ENCODE measurements at places on chromosomes 5 and 9.

DNA sequence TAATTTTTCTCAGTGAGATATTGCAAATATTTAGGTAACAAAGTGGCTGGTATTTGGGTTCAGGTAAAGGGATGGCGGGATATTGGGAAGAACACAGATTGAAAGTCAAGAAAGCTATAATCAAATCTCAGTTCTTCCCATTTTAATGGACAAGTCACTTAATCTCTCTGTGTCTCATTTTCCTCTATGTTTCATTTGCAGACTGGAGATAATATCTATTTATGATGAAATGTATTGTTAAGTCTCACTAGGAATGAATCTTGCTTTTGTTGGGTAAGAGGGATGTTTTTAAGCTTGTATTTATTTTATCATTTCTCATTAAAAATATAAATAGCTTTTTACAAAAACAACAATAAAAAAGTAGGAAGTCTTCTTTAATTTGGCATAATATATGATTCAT is 175.4 kb downstream of the ISL1 start:
- no peak for DNase-seq

DNA sequence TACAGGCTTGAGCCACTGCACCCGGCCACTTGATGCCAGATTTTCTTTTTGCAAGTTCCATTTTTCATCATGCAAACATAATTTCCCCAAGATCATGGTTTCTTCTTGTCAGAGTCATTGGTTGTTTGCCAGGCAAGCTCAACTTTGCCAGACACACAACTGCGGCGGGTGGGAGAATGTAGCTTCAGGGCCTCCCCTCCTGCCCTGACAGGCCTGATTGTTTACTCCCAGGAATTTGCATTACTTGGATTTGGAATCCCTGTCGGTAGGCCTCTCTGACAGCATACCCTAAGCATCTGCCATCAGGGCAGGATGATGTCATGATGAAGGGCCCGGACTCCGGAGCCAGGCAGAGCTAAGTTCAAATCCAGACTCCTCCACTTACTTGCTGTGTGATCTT is 15.1 kb downstream of the RPS14 start:
- DNase-seq = no peak

DNA sequence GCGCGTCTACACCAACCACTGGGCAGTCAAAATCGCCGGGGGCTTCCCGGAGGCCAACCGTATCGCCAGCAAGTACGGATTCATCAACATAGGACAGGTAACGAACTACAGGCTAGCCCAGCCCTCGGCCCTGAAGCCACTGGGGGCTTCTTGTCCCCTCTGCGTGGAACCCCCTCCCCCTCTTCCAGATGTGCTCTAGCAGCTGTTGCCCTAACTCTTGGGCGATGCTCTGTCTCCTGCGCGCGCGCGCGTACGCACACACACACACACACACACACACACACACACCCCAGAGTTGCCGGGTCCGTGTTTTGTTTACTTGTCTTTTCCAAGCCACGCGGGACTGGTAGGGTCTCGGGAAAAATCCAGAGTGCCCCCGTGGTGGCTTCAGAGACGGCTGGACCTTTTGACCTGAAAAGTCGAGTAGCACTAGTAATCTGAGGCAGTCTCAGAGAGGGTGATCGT is 836 bp downstream of the PCSK5 start:
- no peak for DNase-seq

DNA sequence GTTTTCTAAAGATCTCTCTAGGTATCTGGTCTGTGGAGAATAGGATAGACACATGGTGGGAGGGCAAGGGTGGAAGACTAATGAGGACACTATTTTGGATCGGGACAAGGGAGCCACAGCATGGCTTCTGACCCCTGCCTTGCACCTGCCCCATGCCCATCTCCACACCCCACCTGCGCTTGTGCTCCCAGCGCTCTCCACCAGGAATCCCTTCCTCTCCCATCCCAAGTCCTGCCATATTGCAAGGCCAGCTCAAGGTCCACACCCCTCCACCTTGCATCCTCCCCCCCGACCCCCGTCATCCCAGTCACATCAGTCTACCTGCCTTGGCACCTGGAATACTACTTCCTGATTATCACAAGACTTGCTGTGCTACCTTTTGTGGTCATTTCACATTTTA is 44.2 kb upstream of the RETREG1 start:
- no peak for DNase-seq

DNA sequence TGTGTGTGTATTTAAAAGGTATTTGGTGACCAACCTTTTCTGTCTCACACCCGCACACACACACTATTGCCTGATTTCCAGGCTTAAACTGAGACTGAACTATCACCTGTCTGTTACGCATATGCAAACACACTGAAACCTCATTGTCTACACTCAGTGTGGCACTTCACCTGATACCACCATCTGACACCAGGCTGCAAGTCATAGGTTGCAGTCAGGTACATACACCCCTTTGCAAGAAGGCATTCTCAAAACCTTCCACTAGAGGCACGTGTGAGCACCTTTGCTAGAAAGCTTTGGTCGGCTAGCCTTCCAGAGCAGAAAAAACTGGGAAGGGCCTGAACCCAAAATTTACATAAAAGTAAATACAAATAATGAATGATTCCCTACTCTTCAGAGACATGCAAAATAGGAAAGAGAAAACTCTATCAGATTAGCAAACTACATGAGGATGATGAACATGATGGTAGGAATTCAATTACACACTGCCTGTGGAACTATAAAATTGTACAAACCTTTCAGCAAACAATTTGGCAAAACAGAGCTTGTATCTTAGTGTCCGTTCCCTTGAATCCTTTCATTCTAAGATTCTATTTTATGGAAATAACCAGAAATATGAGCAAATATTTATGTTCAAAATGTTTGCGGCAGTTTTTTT is 5.9 kb upstream of the FOXD1 start:
- no peak for DNase-seq

GRCh38 chr5:43161244-43161643 is 30.8 kb upstream of the NIM1K start:
- no peak for DNase-seq

DNA sequence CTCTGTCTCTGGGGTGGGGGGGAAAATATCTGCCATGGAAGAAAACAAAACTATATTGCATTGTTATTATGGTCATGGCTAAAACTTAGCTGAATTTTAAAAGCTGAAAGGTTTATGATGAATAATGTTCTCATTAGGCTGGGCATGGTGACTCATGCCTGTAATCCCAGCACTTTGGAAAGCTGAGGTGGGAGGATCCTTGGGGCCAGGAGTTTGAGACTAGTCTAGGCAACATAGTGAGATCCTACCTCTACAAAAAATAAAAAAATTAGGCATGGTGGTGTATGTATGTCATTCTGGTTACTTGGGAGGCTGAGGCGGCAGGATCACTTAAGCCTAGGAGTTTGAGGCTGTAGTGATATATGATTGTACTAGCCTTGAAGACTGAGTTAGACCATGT is 44.5 kb downstream of the IPO11 start:
- DNase-seq = no peak

- DNase-seq = no peak
Observed at GRCh38 chr9:137592767-137593166, 2.5 kb upstream of the ZMYND19 start.

GRCh38 chr5:180640861-180641565 is 8.4 kb downstream of the FLT4 start:
- DNase-seq = no peak

GRCh38 chr5:99586878-99587277 is 658.1 kb upstream of the CHD1 start:
- DNase-seq = no peak

DNA sequence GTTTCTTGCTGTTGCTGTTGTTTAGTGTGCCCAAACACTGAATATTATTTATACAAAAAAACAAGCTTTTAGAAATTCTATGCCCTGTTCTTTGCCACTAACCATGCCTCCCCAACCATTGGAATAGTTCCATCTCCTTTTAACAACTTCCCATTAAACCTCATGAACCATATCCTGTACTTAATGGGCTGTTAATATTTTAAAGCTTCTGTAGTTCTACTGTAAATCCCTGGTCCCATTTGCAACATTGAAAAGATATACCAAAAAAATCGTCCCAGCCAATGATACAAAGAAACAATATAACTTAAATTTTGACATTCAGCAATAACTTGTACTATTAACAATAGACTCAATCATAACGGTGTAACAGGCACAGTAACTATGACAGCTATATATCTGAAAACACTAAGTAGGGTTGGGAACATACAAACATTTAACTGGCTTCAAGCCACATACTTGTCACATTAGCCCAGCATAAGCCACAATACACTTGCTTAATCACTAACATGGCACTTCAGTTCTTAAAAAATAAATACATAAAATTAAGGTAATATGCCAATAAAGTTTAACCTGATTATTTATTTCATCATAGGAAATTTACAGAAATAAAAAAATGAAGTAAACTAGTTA is 86.1 kb downstream of the ADAMTS6 start:
- no peak for DNase-seq

GRCh38 chr5:54063817-54064216 is 246.6 kb downstream of the ARL15 start:
- DNase-seq = no peak

- DNase-seq = no peak
Observed at GRCh38 chr9:134623258-134624066, 18.1 kb upstream of the COL5A1 start.

GRCh38 chr9:125529589-125530515 is 177.2 kb downstream of the MAPKAP1 start:
- DNase-seq = no peak

DNA sequence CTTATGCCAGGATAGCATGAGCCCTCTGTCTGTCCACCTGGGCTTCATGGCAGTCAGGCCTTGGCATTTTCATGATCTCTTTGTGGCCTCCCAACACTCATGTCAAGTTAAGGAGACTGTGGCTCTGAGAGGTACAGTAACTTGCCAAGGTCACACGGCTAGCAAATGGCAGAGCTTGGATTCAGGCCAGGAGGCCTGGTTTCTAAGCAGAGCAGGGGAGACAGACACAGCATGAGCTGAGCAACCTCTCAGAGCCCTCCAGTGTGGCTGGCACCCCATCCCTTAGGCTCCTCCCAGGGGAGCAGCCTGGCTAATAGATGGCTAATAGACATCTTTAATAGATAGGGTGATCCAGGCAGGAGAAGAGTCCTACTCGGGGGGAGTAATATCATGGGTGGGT is 4.1 kb downstream of the SYNPO start:
- DNase-seq = no peak

DNA sequence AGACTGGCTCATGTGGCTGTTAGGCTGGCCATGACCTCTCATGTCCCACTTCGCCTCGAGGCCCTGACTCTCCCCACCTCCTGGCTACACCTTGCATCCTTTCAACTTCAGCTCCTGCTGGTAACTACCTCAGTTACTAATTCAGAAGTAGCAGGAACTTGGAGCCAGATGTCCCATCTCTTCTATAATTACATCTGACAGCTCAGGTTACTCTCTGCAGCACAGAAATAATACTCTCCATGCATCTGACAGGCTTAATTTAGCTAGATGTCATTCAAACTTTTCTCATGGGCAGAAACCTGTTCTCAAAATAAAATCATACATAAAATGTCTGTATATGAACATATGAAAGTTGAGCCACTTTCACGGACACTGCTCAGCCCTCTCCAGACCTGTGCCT is 92.2 kb upstream of the IL33 start:
- no peak for DNase-seq

- no peak for DNase-seq
Observed at GRCh38 chr5:115313052-115313451, 16.6 kb upstream of the CCDC112 start.

GRCh38 chr5:78497573-78498533 is 137.4 kb downstream of the SCAMP1 start:
- no peak for DNase-seq

DNA sequence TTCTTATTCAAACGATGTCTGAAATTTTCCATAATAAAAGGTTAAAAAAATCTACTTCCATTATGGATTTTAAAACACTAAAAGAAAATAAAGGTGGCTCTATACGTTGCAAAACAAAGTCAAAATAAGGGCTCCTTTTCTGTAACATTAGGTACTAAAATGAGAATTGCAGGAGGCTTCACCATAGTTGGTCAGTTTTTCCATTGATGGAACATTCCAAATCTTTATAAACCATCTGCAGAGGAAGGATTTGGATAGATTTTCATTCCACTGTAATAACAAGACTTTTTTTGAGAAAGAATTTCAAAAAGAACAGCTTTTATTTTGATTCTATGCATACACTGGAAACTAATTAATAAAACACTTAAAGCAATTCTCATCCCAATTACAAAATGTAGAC is 145.6 kb downstream of the LURAP1L start:
- DNase-seq = no peak

- DNase-seq = no peak
Observed at GRCh38 chr5:10667431-10668057, 93.5 kb downstream of the DAP start.

DNA sequence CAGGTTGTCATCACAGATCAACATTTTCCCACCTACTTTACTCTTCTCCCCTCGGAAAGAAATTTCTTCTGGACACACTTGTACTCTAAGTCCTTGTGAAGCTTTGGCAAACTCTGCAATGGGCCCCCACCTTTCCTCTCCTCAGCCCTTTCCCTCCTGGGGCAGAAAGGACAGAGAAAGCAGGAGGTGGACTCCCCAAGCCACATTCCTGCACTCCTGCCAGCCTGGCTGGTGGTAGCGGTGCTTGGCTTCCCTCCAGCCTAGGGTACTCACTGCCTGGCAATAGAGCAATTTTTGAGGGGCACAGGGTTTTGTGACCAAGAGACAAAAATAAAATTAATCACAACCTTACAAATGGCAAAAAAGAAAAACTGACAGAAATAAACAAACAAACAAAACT is 451.4 kb downstream of the ZSWIM6 start:
- DNase-seq = no peak

- no peak for DNase-seq
Observed at GRCh38 chr9:134564431-134565170, 77.0 kb upstream of the COL5A1 start.

GRCh38 chr9:5562806-5563416 is 52.6 kb downstream of the PDCD1LG2 start:
- DNase-seq = no peak

GRCh38 chr5:115857626-115858349 is 16.1 kb downstream of the AP3S1 start:
- DNase-seq = no peak
